Testis (tissue), 5 donors: ENCODE measurements at places on chromosomes 1 and 21. TPM values are rescaled to one million over a fixed set of nuclear protein-coding genes. Genes with fewer than 3 reads are reported as not detected.

The LRRC53 gene
- 0.08 TPM for total RNA-seq

The FAF1 gene
- 46.5 TPM for total RNA-seq

The OPRD1 gene
- 0.63 TPM for total RNA-seq

DNA sequence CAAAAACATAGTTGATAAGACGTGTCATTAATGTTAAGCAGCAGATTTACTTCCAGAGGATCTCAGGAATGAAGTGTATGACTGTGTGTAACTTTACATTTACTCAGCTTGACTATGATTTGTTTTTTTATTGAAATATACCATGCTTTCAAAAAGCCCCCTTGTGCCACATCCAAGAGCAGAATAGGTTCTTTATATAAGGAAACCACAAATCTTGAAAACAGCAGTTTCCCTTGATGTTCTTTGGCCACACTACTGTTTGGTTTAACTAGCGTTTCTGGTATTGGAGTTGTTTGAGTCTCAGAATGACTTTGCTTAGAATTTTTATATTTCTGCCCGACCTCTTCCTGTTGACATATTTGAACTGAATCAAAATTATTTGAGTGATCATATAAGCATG lies 25.0 kb downstream of the LRRC8C start:
- no peak for DNase-seq

DNA sequence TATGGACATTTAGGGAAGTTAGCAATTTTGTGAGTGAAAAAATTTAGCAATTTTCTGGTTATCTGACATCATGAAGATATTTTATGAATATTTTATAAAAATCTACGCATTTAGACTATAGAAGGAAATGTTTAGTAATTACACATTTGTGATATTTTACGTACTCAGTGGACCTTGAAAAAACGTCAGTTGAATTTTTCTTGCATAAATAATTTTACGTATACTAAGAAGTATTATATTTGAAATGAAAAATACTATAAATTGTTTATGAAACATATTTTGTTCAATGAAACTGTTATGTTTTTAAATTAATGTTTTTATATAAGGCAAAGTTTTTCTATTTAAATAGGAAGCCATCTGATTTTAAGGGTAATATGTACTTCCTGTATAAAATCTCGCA lies 462.8 kb downstream of the NCAM2 start:
- no peak for DNase-seq

- DNase-seq = no peak
Measured at GRCh38 chr1:211492511-211493132, 660 bp upstream of the RD3 start.

DNA sequence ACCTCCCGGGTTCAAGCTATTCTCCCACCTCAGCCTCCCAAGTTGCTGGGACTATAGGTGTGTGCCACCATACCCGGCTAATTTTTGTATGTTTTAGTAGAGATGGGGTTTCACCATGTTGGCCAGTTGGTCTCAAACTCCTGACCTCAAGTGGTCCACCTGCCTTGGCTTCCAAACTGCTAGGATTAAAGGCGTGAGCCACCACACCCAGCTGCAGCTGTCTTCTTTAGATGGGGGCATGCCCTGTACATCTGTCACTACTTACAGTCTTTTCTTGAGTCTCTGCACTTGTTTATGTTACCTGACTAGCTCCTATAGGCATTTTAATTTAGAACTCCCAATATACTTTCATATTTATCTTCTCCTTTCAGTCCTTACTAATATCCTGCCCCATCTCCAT lies 64.2 kb downstream of the SELENOF start:
- no peak for DNase-seq

DNA sequence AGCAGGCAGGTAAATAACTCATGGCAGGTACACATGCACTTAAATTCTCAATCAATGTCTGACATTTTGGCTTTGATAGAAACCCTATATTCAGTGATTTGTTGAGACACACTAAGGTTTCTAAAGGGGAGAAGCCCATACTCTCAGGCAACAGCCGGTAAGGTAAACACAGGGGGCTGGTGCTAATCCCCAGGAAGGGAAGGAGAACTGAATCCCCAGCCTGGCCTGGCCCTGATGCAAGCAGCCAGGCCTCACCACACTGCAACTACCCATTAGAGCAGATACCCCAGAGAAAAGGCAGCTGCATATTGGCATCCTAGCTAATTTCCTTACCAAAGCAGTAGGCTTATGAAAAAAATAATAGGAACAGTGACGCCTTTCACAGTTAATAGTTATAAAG lies 116.5 kb upstream of the LRRC7 start:
- DNase-seq = no peak

DNA sequence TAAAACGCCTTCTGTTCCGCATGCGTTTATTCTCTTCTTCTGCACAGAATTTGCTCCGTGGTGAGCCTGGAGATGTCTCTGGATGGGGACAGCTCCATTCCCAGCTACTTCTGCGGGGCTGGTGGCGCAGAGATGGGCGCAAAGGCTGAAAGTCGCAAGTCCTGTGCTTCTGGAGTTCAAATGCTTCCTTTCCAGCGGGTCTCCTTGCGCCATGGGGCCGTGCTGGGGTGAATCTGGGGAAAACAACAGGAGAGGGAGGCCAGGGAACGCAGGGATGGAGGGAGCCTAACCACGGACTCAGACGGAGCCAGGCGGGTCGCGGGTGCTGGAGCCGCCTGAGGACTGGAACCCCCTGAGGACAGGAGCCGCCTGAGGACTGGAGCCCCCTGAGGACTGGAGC lies 2.9 kb upstream of the OR2T12 start:
- no peak for DNase-seq

- no peak for DNase-seq
Measured at GRCh38 chr1:93678491-93678890, 3.1 kb downstream of the BCAR3 start.

GRCh38 chr1:162946701-162947100 lies 85.7 kb upstream of the CCDC190 start:
- DNase-seq = no peak

- DNase-seq = peak; percentile 27
Measured at GRCh38 chr1:56798053-56798471, 21.1 kb downstream of the FYB2 start.

GRCh38 chr1:198970916-198971315 lies 332.1 kb downstream of the PTPRC start:
- no peak for DNase-seq

GRCh38 chr1:35288761-35289160 lies 20.3 kb downstream of the ZMYM4 start:
- DNase-seq = no peak

- DNase-seq = no peak
Measured at GRCh38 chr1:194309697-194310096, 1123.3 kb upstream of the B3GALT2 start.

- no peak for DNase-seq
Measured at GRCh38 chr21:44881198-44881872, 7.8 kb upstream of the PTTG1IP start.
